ENCODE measurements at places on chromosomes 3 and 15.

DNA sequence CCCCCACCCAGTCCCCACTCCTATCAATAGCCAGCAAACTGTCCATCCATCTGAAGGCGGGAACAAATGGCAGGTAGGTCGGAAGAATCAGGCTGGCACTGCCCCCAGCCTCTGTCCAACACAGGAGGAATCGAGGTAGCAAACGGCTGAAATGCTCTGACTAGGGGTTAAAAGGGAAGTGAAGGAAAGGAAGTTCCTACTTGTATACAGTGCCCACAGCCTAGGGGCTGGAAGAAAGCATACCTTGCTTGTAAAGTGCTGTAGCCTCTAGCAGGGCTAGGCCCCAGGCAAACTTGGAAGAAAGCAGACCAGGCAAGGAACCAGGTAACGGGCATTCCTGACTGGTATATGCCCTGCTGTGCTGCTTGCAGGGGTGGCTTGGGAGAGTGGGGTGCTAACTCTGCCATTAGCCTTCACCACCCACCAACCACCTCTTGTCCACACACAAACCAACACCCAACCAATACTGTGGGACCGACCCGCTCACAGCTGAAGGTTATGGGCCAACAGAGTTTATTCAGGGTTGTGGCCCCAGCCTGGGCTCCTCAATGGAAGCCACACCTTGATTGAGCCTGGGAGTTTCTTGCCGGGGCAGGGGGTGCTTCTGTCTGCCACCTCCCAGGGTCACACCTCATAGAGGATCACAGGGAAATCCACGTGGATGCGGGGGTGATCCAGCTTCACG lies 2.4 kb downstream of the TUSC2 start:
- no peak for DNase-seq

DNA sequence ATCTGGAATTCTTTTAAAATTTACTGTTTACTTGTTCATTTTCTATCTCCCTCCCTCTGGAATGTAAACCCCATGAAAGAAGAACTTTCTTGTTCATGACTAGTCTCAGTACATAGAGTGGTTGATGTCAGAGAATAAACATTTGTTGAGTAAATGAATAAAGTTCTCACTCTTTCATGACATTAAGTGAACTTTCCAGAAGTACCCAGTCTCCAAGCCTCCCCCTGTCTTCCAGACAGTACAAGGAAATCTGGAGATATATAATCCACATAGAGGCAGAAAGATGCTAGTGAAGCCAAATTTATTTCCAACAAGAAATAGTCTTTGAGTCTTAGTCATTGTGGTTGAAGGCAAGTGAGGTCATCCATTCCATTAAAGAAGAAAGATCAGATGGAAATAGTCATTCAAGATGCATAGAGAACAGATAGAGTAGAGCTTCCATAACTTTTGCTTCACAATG lies 71.5 kb upstream of the GALNT15 start:
- no peak for DNase-seq

DNA sequence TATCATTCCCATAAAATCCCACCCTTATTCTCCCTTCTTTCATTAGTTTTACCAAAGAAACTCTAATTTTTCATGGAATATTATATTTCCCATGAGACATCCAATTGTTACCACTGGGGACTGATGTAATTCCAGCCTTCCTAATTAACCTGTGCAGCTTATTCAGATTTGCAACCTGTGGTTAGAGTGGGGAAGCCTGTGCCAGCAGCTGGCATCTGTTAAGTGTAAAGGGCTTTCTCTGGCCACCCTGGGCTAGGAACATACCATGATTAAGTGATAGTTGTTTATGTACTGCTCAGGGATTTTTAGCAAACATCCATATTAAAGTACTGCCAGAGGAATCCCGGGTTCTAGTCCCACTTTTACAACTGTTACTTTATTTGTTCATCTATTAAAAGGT lies 78.2 kb downstream of the TPRG1 start:
- DNase-seq: no peak

DNA sequence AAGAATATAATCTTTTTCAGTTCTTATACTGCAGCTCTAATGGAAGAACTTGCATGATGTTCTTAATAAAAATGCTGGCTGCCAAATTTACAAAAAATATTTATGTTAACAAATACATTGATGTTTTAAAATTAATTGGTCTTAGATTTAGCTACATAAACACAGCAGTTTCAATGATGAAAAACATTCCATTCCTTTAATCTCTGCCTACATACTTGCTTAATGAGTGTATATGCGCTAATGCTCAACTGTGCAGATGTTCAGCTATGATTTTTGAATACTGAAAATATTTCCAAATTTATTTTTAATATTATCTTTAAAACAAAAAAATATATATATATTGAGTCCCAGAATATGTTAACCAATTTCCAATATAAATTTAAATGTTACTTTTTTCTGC lies 867.4 kb downstream of the ROBO1 start:
- DNase-seq: no peak

DNA sequence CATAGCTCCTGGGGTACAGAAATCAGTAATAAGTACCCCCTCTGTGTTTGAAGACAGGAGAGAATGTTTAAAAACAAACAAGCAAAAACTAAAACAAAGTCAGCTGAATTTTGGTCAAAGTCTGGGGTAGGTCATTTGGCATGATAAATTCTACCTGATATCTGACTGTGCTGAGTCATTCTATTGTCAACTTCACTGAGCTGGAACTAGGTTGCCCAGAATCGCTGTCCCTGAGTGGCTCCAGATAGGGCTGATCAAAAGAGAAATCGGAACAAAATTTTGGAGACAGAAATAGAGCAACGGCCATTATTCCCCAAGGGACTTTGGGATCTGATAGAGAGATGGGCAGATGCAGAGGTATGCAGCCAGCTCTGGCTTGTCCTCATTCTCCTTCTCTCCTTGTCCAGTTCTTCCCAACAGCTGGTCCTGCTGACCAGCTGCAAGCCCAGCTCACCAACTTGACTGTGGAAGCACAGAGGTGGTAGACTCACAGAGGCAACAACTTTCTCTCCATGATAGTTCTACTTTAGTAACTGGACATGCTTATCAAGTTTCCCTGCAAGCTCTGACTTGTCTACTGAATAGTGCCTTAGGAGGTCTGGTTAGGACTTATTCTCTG lies 57.3 kb upstream of the MYRIP start:
- no peak for DNase-seq

GRCh38 chr3:141915766-141916165 lies 39.3 kb downstream of the ATP1B3 start:
- DNase-seq: no peak

DNA sequence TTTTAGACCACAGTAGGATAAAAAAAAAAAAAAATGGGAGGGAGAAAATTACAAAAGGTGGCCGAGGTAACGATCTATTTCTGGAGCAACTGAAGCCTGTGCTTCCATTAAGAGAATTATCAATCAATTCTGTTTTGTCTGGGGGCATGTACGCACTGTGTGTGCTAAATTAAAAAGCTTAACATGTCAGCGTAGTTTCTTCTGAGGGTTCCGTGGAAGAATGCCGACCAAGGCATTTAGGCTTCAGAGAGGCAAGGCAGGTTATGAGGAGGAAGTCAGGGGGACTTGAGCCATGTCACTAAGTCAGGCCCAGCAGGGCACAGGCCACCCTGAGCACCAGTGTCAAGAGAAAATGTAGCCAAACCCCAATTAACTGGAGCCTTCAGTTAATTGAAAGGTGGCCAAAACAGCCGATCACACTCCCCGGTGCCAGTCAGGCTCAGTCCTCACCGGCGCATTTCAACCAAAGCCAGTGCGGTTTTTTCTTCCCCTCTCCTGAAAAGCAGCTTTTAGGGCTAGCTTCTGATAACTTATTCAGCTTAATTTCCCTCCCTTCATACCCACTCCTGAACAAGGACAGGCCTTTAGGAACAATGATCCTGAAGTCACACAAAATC lies 113.9 kb downstream of the MEGF11 start:
- DNase-seq: no peak

DNA sequence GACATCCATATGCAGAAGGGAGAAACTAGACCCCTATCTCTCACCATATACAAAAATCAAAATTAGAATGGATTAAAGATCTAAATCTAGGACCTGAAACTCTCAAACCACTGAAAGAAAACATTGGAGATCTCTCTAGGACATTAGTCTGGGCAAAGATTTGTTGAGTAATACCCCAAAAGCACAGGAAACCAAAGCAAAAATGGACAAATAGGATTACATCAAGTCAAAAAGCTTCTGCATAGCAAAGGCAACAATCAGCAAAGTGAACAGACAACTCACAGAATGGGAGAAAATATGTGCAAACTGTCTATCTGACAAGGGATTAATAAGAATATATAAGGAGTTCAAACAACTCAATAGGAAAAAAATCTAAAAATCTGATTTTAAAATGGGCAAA lies 54.8 kb downstream of the MYO9A start:
- no peak for DNase-seq

DNA sequence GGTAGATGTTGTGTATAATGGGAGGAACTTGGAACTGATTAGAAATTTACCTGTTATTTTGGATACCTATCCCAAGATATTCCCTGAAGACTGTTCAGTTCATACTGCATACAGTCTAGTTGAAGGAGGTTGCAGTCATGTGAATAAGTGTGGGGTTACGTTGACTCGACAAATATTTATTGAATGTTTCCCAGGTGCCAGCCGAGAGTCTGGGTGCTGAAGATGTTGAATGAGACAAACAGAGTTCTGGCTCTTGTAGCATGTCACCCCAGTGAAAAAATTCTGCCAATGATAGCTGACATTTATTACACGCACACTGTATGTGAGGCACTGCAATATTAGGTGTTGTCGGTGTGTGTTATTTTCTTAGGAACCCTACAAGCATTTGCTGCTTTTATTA lies 176.0 kb downstream of the KCNMB2 start:
- no peak for DNase-seq

DNA sequence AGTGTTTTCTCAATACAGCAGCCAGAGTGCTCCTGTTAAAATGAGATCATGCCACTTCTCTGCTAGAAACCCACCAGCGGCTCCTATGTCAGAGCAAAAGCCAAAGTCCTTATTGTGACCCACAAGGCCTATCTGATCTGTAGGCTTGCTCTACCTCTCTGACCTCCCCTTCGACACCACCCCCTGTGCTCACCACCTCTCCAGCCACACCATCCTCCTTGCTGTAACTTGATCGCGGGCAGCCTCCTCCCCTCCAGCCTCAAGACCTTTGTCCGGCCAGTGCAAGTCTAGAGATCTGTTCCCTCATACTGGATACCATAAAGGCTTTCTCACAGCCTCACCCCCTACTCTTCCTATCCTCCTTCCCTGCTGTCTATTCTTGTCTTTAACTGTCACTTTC lies 1.9 kb upstream of the IGDCC4 start:
- DNase-seq: no peak

DNA sequence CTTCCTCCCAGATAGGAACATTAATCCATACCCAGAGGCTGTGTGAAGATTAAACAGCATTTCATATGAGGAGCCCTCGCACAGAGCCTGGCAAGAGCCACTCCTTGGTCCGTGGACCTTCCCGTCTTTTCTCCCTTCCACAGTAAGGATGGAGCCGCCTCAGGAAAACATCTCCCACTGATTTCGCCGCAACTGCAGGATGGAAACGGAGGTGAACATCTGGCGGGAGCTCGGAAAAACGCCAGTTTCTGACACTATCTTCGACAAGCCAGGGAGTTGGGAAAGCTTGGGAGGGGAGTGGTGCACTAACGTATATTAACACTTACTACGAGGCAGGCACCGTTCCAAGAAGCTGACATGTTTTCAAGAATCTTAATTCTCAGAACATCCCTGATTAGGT lies 157.9 kb downstream of the XXYLT1 start:
- DNase-seq: no peak

- no peak for DNase-seq
Measured at GRCh38 chr3:50653937-50654595, 20.7 kb upstream of the DOCK3 start.
